ENCODE measurements at places on chromosomes 12 and 14.

DNA sequence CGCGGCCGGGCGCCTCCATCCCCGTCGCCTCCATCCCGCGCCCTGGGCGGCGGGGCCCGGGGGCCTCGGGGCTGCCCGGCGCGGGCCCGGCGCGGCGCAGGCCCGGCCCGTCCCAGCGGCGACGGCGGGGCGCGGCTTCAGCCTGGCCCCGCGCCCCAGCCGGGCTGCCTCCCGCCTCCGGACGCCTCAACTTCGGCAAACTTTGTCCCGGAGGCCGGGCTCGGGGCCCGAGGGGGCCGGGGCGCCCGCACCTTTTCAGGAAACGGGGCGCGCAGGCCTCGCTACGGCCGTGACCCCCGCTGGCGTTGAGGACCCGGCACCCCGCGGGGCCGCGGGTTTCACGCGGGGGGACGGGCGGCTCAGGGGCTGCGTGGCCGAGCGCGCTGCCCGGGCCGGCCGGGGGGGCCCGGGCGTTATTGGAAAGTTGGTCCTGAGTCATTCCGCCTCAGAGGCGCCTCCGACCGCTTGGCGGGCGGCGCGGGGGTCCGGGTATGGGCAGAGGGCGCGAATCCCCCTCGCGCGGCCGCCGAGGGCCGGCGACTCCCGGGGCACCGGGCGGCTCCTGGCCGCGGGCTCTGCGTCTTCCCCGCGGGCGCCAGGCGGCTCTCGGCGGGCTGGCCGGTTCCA lies 575 bp downstream of the TRAF3 start:
- DNase-seq, result no peak

- no peak for DNase-seq
Measured at GRCh38 chr12:11661491-11662089, 12.1 kb downstream of the ETV6 start.

DNA sequence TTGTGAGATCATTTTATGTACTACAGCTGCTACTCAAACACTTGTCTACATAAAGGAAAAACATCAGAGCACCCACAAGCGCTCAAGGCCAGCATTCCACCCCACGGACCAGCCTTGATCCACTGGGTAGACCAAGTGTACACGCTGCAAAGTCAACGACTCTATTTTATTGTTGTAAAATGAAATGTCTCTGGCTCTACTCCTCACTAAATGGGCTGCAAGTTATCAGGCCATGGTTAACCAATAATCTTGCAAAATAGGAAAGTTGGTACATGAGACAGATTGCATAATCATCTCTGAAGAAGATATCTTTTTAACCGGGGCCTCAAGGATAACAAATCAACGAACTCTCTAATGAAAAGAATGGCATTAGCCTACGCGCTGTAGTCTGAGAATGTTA lies 69.9 kb upstream of the FOXN3 start:
- DNase-seq, result no peak

DNA sequence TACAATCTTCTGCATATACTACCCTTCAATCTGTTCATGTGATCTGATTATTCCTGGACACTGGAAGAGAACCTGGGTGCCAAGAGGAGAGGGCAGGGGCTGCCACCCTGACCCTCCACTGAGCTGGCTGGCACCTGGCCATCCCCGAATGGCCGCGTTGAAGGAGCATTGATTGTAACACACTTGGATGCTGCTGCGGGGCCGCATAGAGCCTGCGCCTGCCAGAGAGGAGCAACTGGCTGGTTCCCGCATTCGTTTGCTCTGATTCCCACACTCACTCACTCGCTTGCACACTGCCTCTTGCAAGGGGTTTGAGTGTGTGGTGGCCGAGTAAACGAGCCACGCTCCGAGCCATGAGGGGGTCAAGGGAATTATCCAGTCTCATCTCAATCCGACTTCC lies 32.4 kb downstream of the PSEN1 start:
- DNase-seq, result no peak

DNA sequence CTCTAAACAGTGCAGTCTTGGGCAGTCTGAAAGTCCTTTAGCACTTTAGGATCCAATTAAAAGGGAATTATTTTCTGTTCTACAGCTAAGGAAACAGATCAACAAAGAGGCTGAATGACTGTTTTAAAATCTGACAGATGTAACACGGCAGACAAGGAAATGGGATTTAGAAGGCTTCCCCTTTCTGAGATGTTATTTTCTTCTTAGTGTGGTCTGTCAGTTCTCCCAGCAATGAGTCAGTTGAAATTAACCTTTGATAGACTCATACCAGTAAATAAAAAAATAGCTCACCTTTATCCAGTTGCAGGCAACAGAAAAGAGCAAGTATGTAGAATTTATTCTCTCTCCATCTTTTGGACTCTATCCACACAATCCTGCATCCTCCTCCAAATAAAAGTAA lies 98.1 kb downstream of the NEDD1 start:
- no peak for DNase-seq

DNA sequence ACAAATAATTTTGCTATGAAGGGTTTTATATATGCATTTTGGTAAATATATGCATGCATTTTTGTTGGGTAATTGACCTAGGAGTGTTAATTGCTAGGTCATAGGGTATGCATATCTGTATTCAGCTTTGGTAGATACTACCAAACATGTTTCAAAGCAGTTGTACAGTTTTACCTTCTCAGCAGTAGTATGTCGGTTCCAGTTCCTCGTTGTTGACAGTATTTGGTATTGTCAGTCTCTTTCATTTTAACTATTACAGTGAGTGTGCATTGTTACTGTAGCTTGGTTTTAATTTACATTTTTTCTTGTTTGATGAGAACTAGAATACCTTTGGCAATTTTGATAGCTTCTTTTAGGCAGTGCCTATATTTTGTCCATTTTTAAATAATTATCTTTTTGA lies 98.9 kb downstream of the ARID2 start:
- DNase-seq, result no peak

GRCh38 chr14:21780429-21781084 lies 106.9 kb upstream of the OR4E1 start:
- no peak for DNase-seq

DNA sequence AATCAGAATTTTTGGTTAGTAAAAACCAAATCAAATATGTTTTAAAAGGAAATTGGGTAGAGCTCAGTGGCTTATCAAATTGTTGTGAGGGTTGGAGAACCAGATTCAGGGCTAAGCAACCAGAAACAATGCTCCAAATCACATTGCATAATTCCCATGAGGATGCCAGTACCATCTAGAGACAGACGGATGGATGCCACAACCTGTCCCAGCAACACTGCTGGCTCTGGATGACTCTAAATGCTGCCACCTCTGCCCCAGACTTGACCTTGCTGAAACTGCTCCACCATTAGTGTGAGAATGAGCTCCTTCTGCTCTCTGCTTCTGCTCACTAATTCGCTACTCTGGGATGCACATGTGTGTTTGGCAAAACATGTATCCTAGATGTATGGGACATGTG lies 43.9 kb downstream of the FRS2 start:
- no peak for DNase-seq
